ENCODE measurements at places on chromosomes 16 and 17.

GRCh38 chr17:49471089-49471683 lies 23.9 kb upstream of the NGFR start:
- DNase-seq: no peak

GRCh38 chr17:55962951-55963401 lies 190.3 kb upstream of the ANKFN1 start:
- DNase-seq: no peak

- DNase-seq: no peak
Measured at GRCh38 chr17:66354981-66355380, 52.6 kb downstream of the PRKCA start.

GRCh38 chr16:80804526-80805383 lies at the start of gene CDYL2:
Gene CDYL2, minus strand, starts transcription at chr16:80804598. Its CDS starts 425 bp downstream, at chr16:80804173.
- no peak for DNase-seq

- no peak for DNase-seq
Measured at GRCh38 chr17:3626831-3627768, 8.9 kb downstream of the SHPK start.

- no peak for DNase-seq
Measured at GRCh38 chr16:78866521-78866920, 734.0 kb downstream of the MAF start.

DNA sequence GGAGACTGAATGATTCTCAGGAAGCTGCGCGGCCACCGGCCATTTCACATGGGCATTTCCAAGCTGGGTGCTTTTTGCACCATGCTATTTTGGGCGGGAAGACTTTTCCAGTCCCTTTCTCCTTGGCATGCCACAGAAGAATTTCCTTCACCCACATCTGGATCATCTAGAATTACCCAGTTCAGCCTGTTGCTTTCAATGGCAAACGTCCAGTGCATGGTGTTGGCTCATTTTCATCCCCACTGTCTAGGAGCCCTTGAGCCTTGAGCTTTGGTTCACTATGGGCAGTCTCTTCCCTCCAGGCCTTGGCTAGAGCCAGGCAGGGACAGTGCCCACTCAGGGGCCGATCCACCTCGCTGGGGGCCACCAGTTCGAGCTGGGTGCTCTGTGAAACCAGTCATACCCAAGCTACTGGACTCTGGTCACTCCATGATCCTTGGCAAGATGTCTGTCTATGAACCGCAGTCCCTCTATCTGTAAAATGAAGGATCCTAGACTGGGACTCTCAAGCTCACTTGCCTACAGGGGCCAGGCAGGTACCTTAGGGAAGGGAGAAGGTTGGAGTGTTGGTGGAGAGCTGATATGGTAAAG lies 71.1 kb downstream of the CYLD start:
- no peak for DNase-seq

DNA sequence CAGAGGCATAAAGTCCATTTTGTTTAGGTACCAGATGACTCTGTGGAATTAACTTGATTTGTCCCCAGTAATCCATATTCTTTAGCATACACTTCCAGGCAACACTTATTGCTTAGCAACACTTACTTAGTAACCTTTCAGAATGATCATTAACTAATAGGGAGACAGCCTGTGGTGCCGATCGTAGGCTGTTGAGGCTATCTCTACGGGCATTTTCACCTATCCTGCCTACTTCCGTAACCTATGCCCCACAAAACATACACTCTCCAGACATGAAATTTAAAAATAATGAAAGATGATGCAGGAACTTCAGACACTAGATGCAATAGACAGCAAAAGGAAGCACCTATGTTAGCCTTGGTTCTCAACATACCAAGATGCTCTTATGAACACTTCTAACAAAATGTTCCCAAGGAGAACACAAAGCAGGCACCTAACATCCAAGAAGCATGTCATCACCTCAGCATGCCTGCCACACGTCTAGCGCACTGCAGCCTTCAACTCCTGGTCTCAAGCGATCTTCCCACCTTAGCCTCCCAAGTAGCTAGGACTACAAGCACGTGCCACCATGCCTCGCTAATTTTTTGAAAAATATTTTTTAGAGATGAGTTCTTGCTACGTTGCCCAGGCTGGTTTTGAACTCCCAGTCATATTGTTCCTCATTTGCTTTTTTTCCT lies 34.5 kb downstream of the HLF start:
- DNase-seq: no peak

GRCh38 chr16:65947951-65948350 lies 418.5 kb upstream of the CDH5 start:
- DNase-seq: no peak

DNA sequence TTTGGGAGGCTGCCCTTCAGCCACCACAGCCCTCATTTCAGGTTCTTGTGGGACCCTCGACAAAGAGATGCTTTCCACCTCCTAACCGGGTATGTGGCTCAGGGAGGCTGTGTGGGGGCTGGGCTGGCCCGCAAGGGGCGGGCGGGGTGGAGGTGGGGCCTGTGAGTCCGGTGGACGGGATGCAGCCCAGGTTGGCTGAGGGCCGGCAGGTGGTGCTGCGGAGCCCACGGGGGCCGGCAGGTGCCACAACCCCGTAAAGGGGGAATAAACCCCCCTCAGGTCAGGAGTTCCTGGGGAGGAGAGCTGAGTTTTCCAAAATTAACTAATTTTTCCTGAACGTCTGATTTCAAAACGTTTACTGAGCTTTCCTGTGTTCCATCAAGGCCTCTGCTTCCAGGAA lies 4.9 kb upstream of the CIAO3 start:
- no peak for DNase-seq

- DNase-seq: no peak
Measured at GRCh38 chr17:37516127-37516571, 26.5 kb downstream of the DUSP14 start.

DNA sequence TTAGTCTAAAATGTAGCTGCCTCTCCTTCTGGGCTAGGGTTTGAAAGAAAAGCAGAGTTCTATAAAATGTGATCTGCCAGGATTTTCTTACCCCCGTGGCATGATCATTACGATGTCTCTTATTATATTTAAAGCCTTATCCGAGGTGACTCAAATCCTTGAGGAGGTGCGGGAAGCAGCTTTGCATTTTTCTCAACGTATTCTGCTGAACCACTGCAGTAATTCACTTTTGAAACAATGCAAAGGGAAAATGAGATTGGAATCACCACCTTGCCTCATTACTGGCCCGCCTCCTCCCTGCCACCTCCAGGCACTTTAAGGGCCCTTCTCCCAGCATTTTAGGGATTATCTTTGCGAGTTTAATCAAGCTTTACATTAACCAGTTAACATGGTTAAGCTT lies 9.7 kb upstream of the NOG start:
- no peak for DNase-seq

GRCh38 chr16:4123616-4124300 lies 7.5 kb upstream of the ADCY9 start:
- DNase-seq: no peak

- DNase-seq: no peak
Measured at GRCh38 chr16:81500833-81501521, 56.4 kb downstream of the CMIP start.

- no peak for DNase-seq
Measured at GRCh38 chr17:10879190-10879836, 41.4 kb upstream of the PIRT start.

DNA sequence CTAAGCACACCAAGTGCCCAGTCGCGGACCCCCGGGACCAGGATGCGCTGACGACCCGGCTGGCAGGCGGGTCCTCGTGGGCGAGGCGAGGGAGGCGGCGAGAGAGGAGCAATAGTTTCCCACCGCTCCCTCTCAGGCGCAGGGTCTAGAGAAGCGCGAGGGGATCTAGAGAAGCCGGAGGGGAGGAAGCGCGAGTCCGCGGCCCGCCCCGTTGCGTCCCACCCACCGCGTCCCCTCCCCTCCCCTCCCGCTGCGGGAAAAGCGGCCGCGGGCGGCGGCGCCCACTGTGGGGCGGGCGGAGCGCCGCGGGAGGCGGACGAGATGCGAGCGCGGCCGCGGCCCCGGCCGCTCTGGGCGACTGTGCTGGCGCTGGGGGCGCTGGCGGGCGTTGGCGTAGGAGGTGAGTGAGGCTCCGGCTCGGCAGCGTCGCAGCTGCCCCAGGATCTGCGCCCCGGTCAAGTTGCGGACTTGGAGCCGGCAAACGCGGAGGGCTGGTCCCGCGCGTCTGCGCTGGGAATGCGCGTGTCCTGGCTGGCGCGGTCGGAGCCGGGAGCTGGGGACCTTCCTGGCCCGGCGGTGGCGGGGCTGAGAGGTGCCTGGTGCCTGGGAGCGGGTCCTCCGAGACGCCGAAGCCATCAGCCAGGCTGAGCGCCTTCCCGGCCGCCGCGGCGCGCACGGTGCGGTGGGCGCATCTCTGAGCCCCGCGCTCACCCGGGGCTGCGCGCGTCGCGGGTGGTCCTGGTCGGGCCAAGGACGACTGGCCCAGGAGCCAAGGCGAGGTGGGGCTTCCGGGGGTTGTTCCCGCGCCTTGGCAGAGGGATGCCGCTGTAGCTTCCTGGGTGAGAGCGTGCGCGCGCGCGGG lies at the start of gene ITGB3:
TSS of gene ITGB3 (plus strand) at position 287 of the 862 bp plus-strand sequence. CDS start at position 322, 35 bp downstream.
- DNase-seq: no peak

GRCh38 chr17:54882950-54883349 lies 17.7 kb upstream of the TOM1L1 start:
- DNase-seq: no peak

DNA sequence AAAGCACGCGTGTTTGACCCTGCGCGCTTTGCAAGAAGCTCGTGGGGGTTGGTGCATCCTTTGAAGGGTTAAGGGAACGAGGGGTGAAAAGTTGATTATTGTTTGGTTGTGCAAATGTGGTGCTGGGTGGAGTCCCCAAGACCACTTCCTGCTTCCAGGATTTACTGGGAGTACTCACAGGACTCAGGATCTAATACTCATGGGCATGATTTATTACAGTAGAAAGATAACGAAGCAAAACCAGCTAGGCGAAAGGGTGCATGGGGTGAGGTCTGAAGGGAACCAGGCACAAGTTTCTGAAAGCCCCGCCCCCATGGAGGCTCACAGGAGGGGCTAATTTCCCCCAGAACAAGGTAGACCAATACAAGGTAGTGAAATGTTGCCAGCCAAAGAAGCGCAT lies 58.8 kb downstream of the RPTOR start:
- no peak for DNase-seq

GRCh38 chr17:41915566-41915965 lies 3.2 kb downstream of the ACLY start:
- no peak for DNase-seq

DNA sequence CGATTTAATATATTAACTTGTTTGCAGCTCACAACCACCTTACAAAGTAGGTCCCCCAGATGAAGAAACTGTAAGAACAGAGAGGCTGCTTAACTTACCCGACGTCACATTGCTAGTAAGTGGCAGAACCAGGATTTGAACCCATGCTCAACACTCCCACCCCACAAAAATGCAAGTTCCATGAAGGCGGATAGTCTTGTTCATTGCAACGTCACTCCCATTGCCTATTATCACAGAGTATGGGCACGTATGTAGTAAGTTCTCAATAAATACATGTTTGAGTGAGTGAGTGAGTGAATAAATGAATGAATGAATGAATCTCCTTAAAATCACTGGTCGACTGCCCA lies 1.1 kb downstream of the USP31 start:
- no peak for DNase-seq

GRCh38 chr17:39231091-39231561 lies 5.4 kb upstream of the STAC2 start:
- DNase-seq: no peak

DNA sequence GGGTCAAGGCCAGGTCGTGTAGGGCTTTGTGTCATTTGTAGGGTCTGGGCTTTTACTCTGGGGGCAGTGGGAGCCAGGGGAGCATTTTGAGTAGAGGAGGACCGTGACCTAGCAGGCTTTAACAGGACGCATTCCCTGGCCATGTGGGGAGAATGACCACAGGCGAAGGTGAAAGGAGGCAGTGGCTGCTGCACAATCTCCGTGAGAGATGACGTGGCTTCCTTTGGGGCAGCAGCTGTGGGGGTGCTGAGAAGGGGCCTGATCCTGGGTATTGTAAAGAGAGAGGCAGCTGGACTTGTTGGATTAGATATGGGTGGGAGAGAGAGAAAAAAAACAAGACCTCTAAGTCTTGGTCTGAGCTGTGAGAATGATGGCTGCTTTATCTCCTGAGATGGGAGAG lies 46.0 kb downstream of the KATNIP start:
- DNase-seq: no peak

DNA sequence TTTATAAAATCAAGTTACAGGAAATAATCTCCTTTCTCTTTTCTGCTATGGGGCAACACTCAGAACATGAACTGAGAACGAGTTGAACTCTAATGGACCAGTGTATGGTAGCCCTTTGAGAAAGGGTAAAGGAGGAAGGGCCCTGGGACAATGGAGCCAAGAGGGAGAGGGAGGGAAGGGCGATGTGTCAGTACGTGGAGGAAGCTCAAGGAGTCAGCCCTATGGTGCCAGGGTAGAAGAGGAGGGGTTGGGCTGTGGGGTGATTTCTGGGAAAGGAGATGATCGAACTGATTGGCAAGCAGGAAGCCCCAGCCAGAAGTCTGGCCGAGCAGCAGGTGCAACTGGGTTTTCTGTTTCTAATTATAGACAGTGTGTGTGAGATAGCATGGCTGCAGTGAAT lies 4.3 kb upstream of the WIPI1 start:
- DNase-seq: no peak

GRCh38 chr17:71115669-71115972 lies 946.3 kb downstream of the KCNJ2 start:
- no peak for DNase-seq

DNA sequence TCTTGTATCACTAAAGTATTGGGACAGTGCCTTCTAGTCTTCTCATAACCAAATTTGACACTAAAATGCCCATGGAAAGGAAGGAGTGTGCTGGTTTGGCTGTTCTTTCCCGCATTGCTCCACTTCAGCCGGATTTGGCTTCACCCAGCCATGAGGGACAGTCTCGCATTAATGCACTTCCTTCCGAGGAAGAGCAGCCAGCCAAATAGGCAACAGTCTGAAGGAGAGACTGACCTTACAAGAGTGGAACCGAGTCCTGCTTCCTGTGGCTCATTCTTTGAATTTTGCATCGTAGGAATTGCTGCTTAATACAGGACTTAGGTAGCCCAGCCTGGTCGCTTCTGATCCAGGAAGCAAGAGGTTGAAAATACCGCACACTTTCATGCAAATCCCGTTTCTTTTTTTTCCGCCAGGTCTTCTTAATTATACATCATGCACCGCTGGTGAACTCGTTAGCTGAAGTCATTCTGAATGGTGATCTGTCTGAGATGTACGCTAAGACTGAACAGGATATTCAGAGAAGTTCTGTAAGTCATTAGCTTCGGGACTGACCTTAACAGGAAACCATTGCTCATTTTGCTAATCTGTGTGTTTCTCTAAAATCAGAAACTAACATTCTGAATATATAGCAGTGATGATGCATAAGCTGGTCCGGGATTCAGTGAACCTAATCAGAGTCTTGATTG lies 38.2 kb downstream of the CLEC16A start:
- DNase-seq: no peak

DNA sequence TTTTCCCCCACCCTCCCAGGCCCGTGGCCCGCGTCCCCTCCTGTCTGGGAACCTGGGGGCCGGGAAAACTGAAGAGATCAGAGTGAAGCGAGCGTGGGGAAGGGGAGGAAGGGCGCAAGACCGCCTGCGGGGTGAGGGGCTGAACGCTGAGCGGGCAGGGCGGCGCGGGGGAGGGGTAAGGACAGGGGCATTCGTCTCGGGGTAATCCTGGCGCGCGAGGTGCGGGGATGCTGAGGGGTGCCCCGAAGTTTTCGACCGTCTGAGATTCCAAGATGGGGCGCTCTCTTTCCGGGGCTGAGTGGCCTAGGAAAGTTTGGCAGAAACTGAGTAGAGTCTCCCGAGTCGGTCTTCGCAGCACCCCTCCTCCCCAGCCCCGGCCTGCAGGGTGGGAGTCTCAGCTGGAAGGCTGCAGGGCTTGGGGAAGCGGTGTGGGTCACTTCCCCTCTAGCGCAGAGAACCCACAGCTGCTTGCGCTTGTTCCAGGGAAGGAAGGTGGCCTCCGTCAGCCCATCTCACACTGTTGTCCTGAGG lies 555 bp downstream of the TTYH2 start:
- DNase-seq: no peak
